ENCODE measurements at places on chromosomes 3 and 15.

DNA sequence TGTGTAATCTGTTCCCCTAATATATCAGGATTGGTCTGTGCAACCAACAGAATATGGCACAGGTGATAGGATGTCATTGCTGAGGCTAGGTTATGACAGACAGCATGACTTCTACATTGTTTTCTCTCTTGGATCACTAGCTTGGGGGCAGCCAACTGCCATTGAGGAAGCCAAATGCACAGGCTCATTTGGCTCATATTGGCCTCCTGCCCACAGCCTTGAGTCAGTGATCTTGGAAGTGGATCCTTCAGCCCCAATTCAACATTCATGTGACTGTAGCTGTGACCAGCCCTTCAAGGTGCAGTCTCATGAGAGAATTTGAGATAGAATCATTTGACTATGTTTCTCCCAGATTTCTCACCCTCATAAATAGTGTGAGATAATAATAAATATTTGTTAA, 675.6 kb downstream of the GRM7 start:
- no peak for DNase-seq

GRCh38 chr15:52082197-52083036, 30.2 kb downstream of the BCL2L10 start:
- DNase-seq, result no peak

DNA sequence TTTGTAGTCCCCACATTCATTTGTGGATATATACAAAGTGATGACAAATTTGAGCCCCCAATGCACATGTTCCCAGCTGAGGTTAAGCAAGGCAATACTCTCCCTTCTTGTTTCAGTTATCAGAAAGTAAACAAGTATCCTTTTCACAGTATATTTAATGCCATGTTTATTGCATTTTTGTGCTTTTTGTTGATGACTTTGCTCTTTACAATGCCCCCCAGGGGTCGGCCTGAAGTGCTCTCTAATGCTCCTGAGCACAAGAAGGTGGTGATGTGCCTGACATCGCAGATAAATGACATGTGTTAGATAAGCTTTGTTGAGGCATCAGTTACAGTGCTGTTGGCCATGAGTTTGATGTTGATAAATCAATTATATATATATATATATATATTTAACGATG, 57.7 kb upstream of the THSD4 start:
- no peak for DNase-seq

- no peak for DNase-seq
Measured at GRCh38 chr15:85157344-85157743, 175.7 kb downstream of the PDE8A start.

- DNase-seq, result no peak
Measured at GRCh38 chr15:68589783-68590710, 11.3 kb downstream of the CORO2B start.

GRCh38 chr3:175326041-175326440, 466.9 kb downstream of the NAALADL2 start:
- no peak for DNase-seq

DNA sequence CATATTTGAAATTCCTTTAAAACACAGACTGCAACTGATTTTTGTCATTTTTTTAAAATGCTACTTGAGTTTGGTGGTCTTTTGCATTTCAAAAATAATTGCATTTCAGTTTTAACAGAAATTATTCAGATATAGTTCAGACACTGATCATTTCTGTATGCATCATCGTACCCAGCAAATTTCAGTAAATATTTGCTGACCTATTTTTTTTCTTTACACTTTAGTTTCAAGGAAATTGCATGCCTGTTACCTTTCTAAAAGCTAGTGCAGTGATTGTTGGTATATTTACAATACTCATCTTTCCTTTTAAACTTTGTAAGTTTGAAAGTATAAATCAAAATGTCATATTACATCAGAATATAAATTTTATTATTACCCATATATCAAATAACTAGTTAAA, 32.4 kb downstream of the ALCAM start:
- DNase-seq, result no peak

- DNase-seq, result no peak
Measured at GRCh38 chr3:9098716-9099675, 135.7 kb upstream of the RAD18 start.

- DNase-seq, result no peak
Measured at GRCh38 chr3:16013568-16013967, 160.9 kb upstream of the GALNT15 start.

DNA sequence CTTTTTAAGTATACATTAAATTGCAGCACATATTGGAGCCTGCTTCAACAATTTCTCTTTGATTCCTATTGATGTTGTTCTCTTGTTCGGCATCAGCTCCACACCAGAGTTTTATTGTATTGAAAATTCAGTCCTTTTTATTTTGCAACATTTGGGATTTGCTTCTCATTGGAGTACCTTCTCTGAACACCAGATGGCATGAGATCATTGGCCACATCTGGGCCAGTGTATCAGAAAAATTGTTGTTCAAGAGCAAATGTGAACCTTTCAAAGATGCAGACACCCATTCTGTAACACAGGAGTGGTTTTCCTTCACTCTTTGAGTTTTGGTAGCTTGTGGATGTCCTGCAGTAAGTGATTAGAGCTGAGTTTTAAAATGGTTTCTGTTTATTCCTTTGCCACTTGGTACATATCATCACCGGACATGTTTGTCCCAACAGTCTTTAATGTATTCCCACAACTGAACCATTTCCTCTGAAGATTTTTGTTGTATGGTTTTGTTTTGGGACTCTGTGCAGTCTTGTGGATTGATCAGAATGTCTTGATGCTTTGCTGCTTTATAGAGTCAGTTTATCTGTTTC, 96.1 kb downstream of the MCTP2 start:
- no peak for DNase-seq

- DNase-seq, result no peak
Measured at GRCh38 chr15:65862682-65863081, 6.6 kb upstream of the RAB11A start.

DNA sequence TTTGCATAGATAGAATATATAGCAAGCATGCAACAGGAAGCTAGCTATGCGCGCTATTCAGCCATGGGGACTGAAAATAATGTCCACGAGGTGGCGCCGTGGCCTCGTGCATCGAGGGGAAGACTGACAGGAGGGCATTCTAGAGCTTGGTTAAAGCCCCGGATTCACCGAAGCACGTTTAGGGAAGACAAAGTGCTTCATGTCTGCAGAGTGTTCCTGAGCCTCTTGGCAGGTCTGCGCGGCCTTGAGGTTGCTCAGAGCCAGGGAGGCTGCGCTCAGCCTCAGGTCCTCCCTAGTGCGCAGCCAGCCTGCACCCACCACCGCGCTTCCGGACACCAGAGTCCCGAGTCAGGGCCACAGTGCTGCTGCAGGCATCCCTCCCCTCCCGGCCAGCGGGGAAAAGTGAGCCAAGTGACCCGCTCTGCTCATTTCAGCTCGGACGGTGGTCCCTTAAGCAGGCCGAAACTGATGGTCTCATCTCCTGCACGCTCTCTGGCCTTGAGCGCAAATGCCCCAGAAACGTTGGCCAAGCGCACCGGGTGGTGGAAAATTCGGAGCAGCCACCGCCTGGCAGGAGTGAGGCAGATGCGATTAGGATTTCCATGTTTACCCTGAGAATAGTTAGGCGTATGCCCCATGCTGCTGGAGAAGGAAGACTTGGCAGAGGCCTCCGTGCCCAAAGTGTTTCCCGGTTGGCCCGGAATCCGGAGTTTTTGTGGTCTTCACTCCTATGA, 24.8 kb downstream of the GABRA5 start:
- DNase-seq, result no peak

DNA sequence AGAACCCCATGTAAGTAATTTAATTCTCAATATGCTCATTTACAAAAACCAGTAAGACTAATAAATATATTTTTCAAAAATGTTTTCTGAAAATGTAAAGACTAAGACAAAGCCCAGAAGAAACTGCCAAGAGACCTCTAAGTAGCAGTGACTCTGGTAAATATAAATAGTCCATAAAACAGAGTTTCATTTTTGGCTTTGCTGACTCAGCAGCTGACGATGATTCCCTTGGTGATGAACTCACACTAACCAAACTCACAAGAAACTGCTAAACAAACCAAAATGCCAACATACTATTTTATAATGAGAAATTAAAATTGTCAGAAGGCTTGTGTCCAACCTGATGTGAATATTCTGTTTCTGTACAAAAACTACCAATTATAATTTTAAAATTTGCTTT, 31.5 kb upstream of the IMPG2 start:
- DNase-seq, result no peak

DNA sequence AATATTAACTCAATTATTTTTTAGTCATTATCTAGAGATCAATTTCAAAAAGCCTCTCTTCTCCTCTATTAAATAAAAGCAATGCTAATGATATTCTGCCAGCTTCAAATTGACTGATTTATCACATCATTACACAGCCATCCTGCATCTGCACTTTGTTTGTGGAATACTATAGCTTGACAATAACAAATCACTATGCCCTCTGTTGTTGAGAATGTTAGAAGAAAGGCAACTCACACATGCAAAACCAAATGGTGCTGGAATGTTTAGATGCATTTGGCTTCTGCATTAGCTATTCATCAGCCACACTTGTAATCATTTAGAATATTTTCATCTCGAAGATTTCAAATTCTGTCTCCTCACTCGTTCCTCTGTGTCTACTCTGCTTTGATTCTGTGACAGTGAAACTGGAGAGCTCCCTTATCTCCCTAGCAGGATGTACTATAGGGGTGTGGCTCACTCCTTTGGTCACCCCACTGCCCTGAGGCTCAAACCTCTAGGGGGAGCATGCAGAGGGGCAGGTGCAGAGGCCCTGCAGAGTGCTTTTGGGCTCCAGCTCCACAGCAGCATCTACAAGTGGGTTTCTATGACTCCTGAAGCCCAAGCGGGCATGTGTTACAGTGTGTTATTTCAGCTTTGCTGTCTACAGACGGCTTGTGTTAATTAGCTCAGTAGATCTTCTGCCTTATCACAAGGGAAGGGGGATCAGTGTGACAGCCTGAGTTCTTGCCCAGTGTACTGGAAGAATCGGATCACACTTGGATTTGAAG, 454.1 kb upstream of the BCHE start:
- DNase-seq, result no peak

GRCh38 chr3:23650371-23651140, 155.2 kb upstream of the UBE2E1 start:
- no peak for DNase-seq

DNA sequence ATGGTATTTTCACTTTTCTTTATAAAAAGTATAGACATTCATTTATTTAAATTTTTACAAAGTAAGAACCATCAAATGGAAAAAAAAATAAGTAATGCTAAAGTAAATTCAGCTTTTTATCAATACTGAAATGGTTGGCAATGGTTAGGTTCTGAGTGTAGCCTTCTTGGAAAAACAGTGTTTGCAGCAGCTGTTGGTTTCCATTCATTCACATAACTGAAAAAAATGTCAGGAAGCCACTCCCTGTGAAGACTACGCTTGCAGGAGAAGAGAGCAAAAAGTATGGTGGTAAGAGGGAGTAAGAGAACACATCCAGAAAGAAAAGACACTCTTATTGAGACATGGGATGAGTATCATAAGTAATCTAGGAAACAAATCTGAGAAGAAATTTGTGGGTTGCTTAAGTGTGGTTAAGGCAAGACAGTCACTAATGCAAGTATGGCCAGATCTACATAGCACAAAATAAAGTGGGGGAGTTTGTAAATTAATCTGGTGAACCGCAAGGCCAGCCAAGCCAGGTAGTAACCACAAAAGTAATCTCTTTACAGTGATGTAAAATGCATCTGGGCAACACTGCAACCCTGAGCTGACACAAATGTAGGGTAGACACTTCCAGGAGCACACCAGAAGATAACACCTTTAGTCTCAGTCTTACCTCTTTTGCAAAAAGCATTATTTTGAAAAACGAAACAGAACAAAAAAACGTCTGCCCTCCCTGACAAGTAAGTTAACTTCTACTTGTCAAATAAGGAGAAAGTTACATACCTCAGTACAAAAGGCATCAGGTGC, 133.7 kb downstream of the IGSF11 start:
- DNase-seq, result no peak

DNA sequence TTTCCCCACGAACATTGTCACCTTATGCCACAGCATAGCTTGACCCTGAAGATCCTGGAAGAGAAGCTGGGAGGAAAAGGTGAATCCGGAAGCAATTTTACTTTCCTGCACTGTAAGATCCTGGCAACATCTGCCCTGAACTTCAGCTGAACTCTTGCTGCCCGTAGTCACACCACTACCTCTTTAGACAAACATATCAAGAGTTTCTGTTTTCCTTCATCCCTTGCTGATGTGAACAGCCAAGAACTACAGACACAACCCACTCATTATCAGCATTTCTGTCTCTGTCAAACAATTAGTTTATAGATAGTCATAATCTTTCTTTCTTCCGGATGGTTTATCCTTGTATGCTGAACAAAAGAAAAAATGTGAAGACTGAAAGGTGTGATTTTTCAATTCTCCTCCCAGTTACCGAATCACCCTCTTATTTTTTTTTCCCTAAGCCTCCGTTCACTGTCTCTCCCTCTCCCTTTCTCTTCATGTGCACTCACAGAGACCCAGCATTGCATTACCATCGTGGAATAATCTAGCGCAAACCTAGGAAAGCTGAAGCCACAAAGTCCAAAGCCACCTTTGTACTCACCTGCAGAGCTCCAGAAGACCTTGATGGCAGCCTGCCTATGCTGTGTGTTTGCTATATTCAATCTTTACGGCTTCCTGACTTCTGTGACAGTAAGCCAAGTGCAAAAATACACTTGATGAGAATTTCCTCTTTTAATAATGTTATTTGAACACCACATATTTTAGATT, 229.2 kb downstream of the CDIN1 start:
- DNase-seq, result no peak

GRCh38 chr3:32869513-32870047, 51.8 kb downstream of the TRIM71 start:
- DNase-seq, result no peak

DNA sequence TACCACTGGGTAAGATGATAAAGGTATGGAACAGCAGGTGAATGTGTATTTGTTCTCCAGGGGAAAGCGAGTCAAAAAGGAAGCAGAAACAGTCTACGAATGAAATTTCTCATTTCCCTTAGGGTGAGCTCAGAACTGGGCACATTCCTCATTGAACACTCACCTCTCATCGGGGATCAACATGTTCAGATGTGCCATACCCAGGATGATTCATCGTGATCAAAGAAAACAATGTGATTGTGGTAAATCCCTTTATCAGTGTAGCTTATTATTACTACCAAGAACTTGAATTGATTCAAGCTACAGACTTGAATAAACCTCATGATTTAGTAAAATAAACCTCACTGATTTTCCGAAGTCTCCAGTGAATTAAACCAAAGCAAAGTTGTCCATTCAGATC, 72.1 kb downstream of the GJD2 start:
- DNase-seq, result no peak

- no peak for DNase-seq
Measured at GRCh38 chr3:54259636-54260035, 137.3 kb downstream of the CACNA2D3 start.

GRCh38 chr3:189927975-189928895, 192.5 kb downstream of the P3H2 start:
- DNase-seq, result no peak

- DNase-seq, result no peak
Measured at GRCh38 chr15:63626955-63627354, 29.8 kb downstream of the FBXL22 start.

- DNase-seq, result no peak
Measured at GRCh38 chr3:82085356-82085755, 323.9 kb upstream of the GBE1 start.
